CD4-positive, alpha-beta T cell treated with Interleukin-17A for 1 hour (primary cell): ENCODE measurements at places on chromosomes 7 and 10.

DNA sequence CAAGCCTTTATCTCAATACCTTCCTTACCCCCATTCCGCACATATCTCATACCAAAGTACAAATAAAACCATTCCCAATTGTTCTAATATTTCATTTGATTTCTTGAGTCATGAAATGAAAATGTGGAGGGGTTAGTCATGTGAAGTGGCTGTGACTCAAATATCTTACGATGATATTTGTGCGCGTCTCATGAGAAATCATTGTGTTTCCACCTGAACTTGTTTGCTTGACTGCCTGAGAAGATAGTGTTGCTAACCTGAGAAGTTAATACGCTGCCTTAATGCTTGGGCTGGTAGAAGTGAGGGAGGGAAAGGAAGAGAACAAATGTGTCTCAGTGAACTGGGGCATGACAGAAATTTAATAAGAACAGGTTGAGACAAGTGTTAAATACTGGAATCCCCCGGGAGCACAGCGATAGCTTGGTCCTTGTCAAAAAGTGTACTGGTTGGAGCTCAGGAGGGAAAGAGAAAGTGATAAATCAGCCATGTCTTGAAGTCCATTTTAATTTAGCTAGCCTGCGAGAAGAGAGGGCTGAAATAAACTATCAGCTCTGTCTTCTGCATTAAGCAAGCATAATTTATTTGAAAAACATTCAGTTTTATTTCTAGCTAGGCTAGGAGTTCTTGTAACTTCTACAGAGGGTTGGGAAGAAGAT lies 7.2 kb upstream of the EPHA1 start:
- DNase-seq: no peak

DNA sequence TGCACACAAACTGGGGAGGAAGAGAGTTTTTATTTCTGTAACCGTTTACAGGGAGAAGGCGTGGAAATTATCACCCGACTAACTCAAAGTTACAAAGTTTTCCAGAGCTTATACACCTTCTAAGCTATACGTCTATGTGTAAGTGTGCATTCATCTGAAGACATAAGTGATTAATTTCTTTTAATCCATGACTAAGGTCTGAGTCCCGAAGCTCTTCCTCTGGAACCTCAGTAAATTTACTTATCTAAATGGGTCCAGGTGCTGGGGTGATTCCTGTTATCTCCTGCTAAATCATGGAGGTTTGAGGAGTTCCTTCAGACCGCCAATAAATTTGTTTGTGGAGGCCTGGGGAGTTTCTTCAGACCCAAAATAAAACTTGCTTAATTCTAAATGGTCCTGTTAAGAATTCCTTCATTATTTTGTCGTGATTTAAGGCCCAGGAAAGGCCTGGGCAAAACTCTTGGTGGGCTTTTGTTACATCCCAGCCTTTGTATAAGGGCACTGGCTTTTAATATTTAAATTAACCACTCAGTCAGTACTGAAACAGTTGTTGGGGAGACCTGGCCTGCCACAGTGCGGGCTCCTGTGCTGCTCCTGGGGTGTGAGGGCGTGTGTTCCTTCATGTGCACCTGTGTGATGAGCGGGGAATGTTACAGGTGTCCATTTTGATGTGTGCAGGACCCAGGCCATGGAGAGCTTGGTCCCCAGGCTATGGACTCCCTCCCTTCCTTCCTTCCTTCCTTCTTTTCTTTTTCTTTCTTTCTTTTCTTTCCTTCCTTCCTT lies 5.8 kb upstream of the METTL27 start:
- no peak for DNase-seq

DNA sequence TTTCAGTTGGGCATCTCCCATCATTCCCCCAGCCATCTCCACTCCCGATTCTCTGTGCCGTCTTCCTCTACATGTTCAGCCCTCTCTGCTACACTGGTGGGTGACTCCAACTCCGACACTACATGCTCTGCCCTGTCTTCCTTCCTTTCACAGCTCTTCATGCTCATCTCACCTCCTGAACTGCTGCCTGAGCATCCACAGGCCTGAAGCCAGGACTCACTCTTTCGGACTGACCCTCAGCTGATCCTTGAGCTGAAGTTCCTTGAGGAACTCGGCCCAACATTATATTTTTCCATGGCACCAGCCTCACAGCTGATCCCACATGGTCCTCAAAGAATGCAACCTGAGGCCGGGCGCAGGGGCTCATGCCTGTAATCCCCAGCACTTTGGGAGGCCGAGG lies 538.4 kb downstream of the PTPRN2 start:
- DNase-seq: no peak

DNA sequence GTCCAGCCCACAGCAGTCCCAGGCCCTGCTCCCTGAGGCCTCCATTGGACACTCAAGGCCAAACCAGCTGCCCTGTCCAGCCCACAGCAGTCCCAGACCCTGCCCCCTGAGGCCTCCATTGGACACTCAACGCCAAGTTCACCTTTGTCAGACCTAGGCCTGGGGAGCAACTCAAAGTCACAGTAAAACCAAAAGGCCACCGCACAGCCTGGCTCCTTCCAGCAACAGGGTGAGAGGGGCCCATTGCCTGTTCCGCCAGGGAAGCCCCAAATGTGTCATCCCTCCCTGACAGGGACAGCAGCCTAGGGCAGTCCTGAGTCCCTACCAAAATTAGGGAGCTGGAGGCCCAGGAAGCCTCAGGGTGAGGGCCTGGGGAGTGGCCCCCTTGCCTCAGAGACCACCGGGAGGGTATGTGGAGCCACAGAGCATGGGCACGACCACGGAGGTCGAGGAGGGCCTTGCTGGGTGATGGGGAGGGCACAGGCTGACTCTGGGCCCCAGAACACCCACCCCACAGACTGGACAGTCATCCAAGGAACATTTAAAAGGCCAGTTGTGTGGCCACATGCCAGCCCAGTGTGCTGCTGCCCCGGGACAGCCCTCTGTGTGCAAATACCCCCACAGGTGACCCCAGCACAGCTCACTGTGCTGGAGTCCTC lies 66.5 kb upstream of the PPP2R2D start:
- DNase-seq: no peak

DNA sequence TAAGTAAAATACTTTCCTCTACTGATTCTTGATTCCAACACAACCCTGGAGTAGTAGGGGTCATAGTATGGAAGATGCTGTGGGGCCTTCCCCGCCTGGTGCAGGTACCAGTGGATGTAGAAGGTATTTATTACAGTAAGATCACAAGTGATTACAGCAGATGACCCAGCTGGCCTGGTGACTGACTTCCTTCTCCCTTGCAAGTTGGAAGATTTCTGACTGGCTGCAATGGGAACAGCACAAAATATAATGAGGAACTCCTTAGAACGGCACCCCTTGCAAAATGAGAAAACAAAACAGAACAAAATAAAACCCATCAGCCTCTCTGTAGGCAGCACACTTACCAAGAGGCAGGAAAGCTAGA lies 61.7 kb upstream of the TARP start:
- no peak for DNase-seq

DNA sequence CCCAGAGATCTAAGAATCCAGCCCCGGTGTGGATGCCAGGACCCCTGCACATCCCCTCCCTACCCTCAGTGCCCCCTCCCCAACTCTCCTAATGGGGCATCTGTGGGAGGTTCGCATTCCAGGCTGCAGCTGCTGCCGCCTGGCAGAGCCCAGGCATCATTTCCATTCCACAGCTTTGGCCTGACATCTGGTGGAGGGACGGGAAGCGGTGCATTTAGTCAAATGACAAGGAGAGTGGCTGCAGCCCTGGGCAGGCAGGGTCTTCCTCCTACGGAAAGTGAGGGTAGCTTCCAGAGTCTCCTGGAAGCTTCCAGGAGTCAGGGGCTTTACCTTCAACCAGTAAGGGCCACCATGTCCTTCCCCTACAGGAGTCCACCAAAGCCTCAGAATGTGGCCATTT lies 30.8 kb downstream of the PRLHR start:
- DNase-seq: no peak
